ENCODE measurements at places on chromosomes 1 and 21. TPM values are rescaled to one million over a fixed set of nuclear protein-coding genes. Genes with fewer than 3 reads are reported as not detected.

DNA sequence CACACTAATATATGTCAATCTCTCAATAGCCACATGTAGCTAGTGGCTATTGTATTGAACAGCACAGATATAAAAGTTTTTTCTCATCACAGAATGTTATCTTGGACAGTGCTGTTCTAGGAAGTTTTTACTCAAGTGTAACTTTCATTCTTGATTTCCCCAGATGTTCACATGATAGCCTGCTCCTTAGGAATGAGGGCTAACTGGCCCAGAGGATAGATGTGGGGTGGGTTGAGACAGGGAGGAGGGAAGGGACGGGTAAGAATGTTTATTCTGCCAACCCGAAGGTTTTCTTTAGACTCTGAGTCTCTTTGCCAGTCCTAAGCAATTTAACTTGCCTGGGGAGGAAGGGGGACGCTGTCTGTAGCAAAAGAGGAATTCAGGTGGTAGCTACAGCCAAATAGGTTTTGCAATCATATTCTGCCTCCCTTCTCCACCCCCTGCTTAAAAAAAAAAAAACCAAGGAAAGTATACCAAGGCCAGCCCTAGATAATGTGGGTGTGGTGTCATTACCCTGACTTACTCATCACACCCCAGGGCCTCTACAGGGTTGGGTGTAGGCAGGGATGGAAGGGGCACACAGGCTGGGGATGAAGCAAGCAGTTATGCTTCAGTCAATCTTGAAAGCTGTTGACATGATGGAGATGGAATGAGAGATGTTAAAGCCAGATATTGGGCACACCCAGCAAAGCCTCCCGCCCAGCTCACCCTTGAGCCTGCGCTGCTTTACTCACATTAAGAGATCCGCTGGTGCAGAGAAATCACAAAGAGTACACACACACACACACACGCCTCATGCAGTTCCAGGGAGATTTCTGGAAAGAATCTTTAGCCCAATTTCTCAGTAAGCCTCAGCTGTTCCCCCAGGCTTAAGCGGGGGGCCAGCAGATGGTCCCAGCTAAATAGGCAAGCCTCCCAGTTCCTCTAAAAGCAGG is 59.9 kb downstream of the PLXNA2 start:
- peak; percentile 57 for DNase-seq

The CXADR gene
- total RNA-seq = 21.1 TPM

The SPATA45 gene
- total RNA-seq = not detected

DNA sequence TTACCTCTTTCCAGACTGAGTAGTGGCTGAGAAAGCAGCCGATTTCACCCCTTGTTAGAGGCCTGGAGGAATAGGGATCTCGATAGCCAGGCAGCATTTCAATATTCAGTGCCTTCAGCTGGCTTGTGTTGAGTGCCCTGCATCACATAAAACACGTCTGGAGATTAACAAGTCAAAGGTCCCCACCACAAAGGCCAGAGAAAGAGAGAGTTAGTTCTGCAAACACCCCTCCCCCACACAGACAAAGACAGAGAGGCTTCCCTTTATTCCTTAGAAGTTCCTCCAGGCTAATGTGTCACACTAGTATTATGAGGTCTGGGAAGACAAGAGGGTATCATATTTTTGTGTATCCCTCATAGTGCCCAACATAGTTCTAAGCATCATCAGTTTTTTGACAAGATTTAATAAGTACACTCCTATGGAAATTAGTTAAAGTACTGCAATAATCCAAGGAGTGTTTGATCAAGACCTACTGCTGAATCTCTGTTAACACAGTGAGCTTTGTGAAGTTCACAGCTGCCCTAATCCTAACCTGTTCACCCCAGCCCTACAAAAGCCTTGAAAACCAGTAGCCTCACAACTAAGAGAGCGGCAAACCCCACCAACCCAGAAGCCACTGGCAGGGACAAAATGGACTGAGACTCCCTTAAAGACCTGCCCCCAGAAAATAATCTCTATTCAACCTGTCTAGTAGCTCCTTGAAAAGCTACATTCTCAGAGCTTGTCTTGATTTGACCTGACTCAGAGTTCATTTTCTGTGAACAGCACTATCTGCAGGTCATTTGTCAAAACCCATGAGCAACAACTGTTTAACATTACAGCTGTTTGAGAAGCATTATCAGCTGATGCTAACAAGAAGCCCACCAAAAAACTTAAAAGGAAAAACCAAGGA is 91.9 kb downstream of the COLGALT2 start:
- no peak for DNase-seq

The CHIT1 gene
- total RNA-seq = 0.48 TPM

The RHD gene
- not detected for total RNA-seq

GRCh38 chr1:111406321-111406768 is 21.2 kb downstream of the OVGP1 start:
- DNase-seq = no peak

DNA sequence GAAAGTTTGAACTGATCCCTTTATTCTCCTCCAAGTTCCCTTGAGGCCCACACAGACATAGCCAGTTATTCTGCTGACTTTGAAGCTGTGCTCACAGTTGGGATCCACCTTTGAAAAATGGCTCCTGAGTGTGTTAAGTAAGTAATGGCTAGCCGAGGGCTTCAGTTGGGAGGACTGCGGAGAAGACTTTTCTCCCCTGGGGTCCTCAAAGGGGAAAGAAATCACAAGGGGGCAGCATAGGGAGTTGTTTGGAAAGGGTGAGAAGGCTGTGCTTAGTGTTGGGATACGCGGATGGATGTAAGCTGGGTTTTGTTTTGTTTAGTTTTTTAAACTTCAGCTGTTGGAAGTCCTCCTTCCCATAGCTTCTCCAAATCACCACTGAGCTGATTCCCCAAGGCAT is 8.3 kb downstream of the PGM1 start:
- no peak for DNase-seq

GRCh38 chr1:32447469-32448185 is 17.2 kb upstream of the ZBTB8B start:
- DNase-seq = no peak

GRCh38 chr1:14741532-14741931 is 143.0 kb downstream of the KAZN start:
- DNase-seq = no peak

The LEMD1 gene
- total RNA-seq = not detected
